ENCODE measurements at places on chromosomes 16 and 17.

DNA sequence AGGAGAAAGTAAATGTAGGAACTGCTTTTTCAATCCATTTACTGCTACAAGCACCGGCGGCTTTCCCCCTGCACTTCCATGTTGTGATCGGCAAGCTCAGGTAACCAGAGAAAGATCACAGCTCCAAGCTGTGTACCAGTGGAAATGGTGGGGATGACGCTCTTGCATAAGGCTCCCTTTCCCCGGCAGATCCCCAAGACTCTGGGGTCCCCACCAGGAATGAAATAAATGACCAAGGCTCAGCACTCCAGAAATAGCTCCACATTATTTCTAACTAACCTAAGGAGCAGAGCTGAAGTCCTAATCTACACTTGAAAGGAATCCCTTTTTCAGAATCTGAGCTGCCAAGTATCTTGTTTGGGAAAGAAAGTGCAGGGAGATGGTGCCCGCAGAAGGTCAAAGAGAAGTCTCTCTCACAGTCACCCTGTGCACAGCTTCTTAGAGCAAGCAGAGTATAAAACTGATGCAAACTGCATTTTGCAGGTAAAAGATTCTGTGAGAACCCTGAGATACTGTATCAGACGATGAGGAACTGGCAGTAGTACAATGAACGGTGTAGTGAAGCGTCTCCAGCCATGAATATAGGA lies 11.1 kb downstream of the GRB2 start:
- no peak for DNase-seq

DNA sequence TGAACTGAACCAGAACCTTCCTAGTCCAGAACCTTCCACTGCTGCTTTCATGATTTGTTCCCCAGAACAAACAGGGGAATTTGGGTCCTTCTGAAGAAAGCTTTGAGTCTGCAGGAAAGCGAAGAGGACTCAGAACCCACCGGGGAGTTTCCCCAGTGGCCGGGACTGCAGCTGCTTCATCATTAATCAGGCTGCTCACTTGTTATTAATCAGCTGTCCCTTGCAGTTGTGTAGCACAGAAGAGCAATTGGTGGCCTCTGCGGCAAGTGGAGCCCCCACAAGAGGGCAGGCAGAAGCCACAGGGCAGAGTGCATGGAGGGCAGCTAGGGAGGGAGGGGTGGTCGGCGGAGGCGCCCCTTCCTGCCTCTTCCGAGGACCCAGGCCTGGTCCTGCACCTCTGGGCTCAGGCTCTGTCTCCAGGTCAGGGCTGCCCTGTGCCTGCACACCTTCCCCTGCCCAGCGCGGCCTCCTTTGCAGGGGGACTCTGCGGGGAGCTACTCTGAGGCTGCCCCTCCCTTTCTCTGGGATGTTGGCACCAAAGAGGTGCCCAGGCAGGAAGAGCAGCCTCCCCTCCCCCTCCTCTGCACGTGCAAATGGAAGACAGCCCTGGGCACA lies 6.9 kb downstream of the CCL17 start:
- no peak for DNase-seq

DNA sequence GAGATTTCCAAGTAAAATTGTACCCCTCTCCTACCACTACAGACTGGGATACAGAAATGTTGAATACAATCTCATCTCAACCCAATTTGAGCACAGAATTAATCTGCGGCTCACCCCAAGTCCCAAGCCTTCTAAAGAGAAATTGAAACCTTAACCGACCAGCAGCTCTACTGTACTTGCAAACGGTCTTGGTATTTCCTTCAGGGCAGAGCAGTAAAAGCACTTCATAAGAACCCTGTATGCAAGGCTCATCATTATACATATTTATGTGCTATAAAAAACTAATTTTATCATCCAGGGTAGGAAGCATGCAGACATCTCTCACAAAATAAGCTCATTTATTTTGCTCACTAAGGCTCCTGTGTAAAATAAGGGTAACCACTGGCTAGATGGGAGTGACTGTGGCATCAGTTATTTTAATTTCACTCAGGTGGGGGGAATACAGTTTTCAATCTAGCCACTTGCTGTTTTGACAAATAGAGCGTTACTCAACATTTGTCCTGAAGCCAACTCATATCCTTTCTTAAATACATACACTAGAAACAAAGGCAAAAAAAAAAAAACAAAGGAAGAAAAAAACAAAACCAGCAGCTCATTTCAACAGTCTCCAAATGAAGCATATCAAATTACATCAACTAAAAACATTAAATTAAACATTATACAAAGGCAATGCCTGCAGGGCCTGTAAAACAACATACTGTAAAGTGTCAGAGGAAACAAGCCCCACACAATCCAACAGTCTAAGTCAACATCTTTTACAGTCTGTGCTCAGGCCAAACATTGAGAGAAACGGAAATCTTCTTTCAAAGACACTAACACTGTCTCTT lies 65.0 kb downstream of the PARN start:
- peak; percentile 15 for DNase-seq

GRCh38 chr16:77452243-77452642 lies 17.4 kb upstream of the ADAMTS18 start:
- no peak for DNase-seq

DNA sequence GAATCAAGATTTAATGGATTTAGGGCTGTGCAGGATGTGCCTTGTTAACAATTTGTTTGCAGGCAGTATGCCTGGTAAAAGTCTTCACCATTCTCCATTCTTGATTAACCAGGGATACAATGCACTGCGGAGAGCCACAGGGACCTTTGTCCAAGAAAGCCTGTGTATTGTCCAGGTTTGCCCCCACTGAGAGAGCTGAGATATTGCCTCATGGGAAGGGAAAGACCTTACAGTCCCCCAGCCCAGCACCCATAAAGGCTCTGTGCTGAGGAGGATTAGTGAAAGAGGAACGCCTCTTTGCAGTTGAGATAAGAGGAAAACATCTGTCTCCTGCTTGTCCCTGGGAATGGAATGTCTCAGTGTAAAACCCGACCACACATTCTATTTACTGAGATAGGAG lies 2169.6 kb downstream of the TP53TG3F start:
- DNase-seq = no peak

DNA sequence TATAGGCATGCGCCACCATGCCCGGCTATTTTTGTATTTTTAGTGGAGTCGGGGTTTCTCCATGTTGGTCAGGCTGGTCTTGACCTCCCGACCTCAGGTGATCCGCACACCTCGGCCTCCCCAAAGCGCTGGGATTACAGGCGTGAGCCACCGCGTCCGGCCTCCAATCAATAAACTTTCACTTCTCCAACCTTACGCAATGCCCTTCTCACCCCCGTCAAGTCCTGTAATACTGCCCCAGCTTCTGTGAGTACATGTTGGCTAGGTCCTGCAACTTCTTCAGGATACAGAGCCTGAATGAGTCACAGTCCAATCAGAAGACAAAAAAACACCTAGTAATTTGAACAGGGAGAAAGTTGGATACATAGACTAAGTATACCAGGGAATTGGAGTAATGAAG lies 47.1 kb upstream of the PHOSPHO1 start:
- DNase-seq = no peak

DNA sequence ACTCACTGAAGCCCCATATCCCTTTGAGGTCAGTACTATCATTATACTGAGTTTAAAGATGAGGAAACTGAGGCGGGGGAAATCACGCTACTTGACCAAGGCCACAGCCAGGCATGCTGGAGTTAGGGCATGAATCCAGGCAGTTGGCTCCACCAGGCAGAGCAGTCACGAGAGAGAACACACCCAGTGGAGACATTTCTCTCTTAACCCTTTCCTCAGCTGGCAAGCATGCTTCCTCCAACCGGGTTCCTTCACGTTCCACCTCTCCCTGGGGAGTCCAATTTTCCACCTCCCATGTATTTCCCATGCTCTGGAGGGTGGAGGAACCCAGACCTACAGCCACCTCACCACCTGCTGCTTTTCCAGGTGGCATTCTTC lies 32.8 kb downstream of the VAC14 start:
- no peak for DNase-seq

DNA sequence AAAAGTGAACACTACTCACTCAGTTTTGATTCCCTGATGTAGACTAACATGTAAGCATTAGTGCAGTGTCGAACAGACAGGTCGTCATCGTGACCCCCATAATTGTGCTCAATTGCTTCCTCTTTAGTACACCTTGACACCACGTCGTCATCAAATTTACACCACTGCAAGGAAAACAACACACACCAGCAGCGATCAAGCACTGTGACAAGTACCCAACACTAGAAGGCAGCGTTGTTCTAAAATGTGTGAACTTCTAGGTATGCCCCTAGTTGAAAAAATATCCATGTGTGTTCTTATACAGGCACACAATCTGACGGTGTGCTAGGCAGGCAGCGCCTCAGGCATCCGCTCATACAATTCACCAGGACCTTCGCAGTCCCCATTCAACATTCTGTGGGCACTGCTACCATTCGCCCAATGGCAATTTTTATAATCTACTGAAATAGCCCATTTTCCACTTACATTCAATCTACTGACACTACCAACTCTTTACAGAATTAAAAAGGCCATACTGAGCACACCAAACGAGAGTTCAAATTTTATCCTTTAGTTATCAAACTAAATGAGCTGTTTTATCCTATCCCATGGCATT lies 23.1 kb downstream of the LITAFD start:
- DNase-seq = peak; percentile 30

- DNase-seq = no peak
These were observed 6.2 kb downstream of the MAP3K14 start for GRCh38 chr17:45310380-45311324.

DNA sequence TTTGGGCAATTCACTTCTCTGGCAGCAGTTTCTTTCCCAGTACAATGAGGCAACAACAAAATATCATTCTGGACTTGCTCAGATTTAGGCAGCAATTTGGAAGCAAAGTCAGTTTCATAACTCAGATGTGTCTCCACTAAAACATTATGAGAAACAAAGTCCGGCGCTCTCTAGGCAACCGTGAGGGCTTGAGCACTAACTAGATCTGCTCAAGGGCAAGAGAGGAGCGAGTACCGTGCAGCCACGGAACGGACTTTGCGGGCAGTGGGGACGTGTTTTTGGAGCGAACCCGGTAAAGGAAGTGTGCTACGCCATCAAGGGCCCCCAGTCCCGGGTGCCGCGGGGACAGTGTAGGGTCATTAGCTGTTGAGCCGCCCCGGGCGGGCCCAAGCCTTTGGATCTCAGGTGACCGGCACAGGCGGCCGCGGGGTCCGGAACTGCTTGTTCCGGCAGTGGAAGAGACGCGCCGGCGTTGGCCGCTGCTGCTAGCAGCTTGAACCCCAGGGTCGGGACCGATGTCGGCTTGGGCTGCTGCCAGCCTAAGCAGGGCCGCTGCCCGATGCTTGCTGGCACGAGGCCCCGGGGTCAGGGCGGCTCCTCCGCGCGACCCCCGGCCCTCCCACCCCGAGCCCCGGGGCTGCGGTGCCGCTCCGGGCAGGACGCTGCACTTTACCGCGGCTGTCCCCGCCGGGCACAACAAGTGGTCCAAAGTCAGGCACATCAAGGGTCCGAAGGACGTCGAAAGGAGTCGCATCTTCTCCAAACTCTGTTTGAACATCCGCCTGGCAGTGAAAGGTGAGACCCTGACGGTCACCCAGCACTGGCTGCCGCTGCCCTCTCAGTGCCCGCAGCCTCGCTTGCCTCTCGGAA lies at the start of gene TACO1:
TACO1 (plus strand) TSS at position 327 of the 870 bp plus-strand sequence; CDS start at position 516, 189 bp downstream.
- DNase-seq = peak; percentile 83

DNA sequence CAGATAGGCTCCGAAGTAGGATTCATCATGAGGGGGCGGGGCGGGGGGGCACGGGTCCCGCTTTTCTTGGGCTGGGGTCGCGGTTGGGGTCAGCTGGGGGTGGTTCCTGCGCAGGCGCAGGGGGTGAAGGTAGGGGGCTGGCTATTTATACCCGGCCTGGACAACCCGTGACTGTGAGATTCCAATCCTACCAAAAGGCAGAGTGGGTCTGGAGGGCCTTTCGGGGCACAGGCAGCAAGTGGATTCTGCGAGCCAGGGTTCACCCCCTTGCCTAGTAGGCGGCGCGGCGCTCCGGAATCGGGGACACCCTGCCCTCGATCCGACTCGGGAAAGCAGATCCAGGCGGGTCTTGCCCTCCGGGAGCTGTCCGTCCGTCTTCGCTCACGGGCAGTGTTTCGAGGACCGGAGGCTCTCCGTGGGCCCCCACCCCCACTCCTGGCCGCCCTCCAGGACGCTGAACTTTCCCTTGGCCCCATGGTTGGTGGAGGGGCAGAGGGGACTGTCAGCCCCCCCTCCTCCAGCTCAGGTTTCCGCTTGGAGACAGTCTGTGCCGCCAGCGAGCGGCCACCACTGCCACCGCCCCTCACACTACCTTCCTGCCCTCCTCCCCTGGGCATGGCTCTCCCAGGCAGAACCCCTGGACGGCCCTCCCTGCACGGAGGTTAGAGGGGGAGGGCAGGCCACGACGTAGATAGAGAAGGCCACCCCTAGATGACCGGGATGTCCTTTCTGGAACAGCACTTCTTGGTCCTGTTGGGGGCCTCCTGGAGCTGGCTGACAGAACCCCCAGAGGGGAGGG lies 634 bp downstream of the SLC2A4 start:
- DNase-seq = no peak

DNA sequence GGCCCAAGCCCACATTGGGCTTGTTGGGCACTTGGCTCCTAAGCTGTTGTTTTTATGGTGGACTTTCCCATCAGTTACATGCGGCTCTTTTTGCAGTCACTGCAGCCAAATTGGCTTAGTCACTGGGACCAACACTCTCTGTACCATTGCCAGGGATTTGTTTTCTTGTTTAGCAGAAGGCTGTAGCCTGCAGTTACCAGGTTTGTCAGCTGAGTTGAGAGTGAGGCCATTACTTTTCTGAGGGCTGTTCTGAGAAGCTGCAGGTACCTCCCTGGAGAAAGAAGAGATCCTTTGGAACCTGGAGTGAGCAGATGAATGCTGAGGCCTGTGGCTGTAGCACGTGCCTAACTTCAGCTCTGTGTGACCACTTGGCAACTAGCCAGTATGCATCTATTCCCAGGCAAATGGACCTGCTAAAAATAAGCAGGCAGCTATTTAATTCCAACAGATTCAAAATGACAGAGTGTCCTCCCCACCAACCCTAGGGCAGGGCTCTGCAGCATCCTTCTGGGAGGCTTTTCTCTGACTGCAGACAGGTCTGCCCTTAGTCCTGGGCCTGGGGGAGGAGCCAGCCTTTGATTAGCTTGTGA lies 12.9 kb downstream of the AKAP1 start:
- peak; percentile 27 for DNase-seq

- no peak for DNase-seq
These were observed 65.3 kb upstream of the CNEP1R1 start for GRCh38 chr16:49959552-49960277.

- DNase-seq = no peak
These were observed 217.9 kb upstream of the PSMD7 start for GRCh38 chr16:74078511-74079231.

- DNase-seq = no peak
These were observed 10.2 kb upstream of the UBE2I start for GRCh38 chr16:1299012-1299867.

DNA sequence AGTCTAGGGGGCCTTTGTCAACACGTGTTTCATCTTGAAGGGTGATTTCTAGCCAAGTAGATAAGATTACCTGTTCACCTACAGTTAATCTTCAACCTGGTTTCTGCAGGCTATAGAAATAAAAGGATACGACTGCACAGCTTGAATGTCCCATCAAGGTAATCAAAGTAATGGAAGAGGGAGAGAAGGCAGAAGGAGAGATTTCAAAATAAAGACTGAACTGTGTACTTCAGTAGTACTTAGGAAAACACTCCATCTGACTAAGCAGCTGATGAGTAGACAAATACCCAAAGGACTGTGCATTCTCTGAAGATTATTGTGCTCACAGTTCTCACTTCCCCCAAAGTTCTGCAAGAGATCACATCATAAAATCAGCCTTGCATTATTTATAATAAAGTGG lies 5.8 kb upstream of the RFFL start:
- peak; percentile 53 for DNase-seq

GRCh38 chr16:9199311-9199710 lies 107.9 kb downstream of the HAPSTR1 start:
- no peak for DNase-seq

- DNase-seq = no peak
These were observed 57.1 kb downstream of the GOSR1 start for GRCh38 chr17:30534298-30534697.
